ENCODE measurements at places on chromosomes 4 and X. TPM values are rescaled to one million over a fixed set of nuclear protein-coding genes. Genes with fewer than 3 reads are reported as not detected.

PPP1R3F gene
- total RNA-seq = 8.3 TPM

TRAM1L1 gene
- total RNA-seq = 9.9 TPM

MSX1 gene
- 0.82 TPM for total RNA-seq

SMPX gene
- 73.3 TPM for total RNA-seq

SNCA gene
- total RNA-seq = 80.4 TPM

SH3D19 gene
- 20.1 TPM for total RNA-seq

XAGE2 gene
- total RNA-seq = not detected

CT55 gene
- 0.12 TPM for total RNA-seq

RBM3 gene
- total RNA-seq = 138 TPM

CSAG3 gene
- total RNA-seq = not detected

LUZP4 gene
- not detected for total RNA-seq

ARSD gene
- 73.9 TPM for total RNA-seq

BEND2 gene
- total RNA-seq = not detected

PABPC1L2A gene
- not detected for total RNA-seq

RBM10 gene
- 47.7 TPM for total RNA-seq

DCHS2 gene
- 11.1 TPM for total RNA-seq

TSC22D3 gene
- 171 TPM for total RNA-seq

GAGE12E gene
- not detected for total RNA-seq

SMIM10 gene
- 4.0 TPM for total RNA-seq

BST1 gene
- total RNA-seq = 10.2 TPM

FNIP2 gene
- 115 TPM for total RNA-seq

COPS4 gene
- total RNA-seq = 73.9 TPM

GRIA3 gene
- 4.4 TPM for total RNA-seq

TRMT2B gene
- total RNA-seq = 15.8 TPM

GPR173 gene
- 13.7 TPM for total RNA-seq

SSX4B gene
- total RNA-seq = not detected

CD38 gene
- 1.9 TPM for total RNA-seq

FHIP1A gene
- total RNA-seq = 21.0 TPM

ATP10D gene
- 53.3 TPM for total RNA-seq

TEX13C gene
- total RNA-seq = not detected

NDST4 gene
- total RNA-seq = 1.3 TPM

SPACA5 gene
- not detected for total RNA-seq

VBP1 gene
- total RNA-seq = 29.9 TPM

HSFX4 gene
- total RNA-seq = not detected

GABRG1 gene
- 0.06 TPM for total RNA-seq

P2RY4 gene
- total RNA-seq = 0.35 TPM

PABPC4L gene
- total RNA-seq = 10.8 TPM
